Aorta (tissue), 5 donors: ENCODE measurements at places on chromosomes 7 and 10. TPM values are rescaled to one million over a fixed set of nuclear protein-coding genes. Genes with fewer than 3 reads are reported as not detected.

The GOLGA7B gene
- 0.45 TPM for total RNA-seq

- H3K4me3 ChIP-seq: no peak overlapping the region
- H3K36me3 ChIP-seq: no peaks in the 10 kb centered on the region
- no peaks in the 10 kb centered on the region for H3K4me1 ChIP-seq
- no peaks in the 10 kb centered on the region for H3K27me3 ChIP-seq
Measured at GRCh38 chr10:12862459-12862858, 139.1 kb downstream of the CCDC3 start.

The PRKCQ gene
- total RNA-seq: 1.1 TPM

The MYL7 gene
- total RNA-seq: not detected
